Cardiac ventricle fibroblast (primary cell): ENCODE measurements at places on chromosomes 5 and 9. TPM values are rescaled to one million over a fixed set of nuclear protein-coding genes. Genes with fewer than 3 reads are reported as not detected.

The BNIP1 gene
- 8.8 and 12.0 TPM in 2 replicates for total RNA-seq

The STK32A gene
- 3.5 and 5.0 TPM in 2 replicates for total RNA-seq

The HAVCR1 gene
- not detected in 2 replicates for total RNA-seq

The PHF24 gene
- total RNA-seq: 0.05 and 0.06 TPM in 2 replicates

The TMEM174 gene
- total RNA-seq: not detected in 2 replicates

The ARHGEF37 gene
- 2.2 and 2.7 TPM in 2 replicates for total RNA-seq

The UBLCP1 gene
- total RNA-seq: 24.4 and 29.1 TPM in 2 replicates
